Hematopoietic multipotent progenitor cell (in vitro differentiated cells): ENCODE measurements at places on chromosomes 1 and 21. TPM values are rescaled to one million over a fixed set of nuclear protein-coding genes. Genes with fewer than 3 reads are reported as not detected.

FBLIM1 gene
- 0.27 TPM for total RNA-seq

OPRD1 gene
- total RNA-seq, result not detected

RHBDL2 gene
- under 0.01 TPM for total RNA-seq

SAMD13 gene
- 5.7 TPM for total RNA-seq

RAB42 gene
- total RNA-seq, result 1.6 TPM

LINGO4 gene
- total RNA-seq, result under 0.01 TPM

- DNase-seq, result no peak
Measured at GRCh38 chr1:7343882-7344281, 427.2 kb upstream of the VAMP3 start.

DNA sequence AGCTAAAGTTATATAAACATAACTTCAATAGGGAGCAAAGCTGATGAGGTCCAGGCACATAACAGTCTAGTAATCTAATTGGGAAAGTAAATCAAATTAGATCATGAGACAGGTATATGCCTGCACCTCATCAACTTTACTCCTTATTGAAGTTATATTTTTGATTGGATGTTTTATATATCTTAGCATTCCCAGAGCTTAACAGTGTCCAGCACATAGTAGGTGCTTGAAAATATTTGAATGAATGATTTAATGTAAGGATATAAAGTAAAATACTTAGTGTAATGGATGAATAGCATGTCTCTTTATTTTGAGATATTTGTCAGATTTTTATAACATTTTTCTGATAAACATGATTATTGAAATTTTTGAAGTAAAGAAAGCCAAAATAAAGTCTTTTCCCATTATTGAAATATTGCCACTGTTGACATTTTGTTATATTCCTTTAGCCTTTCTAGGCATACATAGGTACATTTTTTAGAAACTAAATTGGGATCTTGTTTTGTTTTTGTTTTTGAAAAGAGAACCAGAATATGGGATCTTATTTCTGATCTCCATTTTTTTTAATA lies 2.8 kb downstream of the CDC7 start:
- no peak for DNase-seq

- DNase-seq, result no peak
Measured at GRCh38 chr1:67201891-67202290, 35.6 kb downstream of the IL23R start.

DNA sequence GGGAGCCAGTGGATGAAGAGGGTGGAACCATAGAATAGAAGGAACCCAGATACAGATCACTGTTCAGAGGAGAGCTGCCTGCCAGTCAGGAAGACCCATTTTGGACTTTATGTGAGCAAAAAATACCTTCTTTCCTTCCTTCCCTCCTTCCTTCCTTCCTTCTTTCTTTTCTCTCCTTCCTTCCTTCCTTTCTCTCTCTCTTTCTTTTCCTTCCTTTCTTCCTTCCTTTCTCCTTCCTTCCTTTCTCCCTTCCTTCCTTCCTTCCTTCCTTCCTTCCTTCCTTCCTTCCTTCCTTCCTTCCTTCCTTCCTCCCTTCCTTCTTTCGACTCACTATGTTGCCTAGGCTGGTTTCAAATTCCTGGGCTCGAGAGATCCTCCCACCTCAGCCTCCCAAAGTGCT lies 22.1 kb upstream of the FMOD start:
- no peak for DNase-seq

DNA sequence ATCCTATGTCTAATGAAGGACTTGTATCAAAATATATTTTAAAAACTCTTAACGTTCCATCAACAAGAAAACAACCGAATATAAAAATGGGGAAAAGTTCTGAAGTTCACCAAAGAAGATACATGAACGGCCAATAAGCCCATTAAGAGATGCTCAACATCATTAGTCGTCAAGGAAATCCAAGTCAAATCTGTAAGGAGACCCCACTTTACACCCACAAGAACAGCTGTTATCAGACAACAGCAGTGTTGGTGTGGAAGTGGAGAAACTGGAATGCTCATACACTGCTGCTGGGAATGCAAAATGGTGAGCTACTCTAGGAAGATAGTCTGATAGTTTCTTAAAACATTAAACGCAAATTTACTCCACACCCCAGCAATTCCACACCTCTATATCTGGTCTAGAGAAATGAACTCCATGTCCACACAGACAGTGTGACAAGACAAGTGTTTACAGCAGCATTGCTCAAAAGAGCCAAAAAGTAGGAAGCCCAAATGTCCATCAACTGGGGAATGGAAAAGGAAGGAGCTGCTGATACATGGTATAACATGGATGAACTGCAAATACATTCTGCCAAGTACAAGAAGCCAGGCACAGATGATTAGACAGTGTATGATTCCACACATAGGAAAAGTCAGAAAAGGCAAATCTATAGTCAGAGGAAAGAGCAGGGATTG lies 18.5 kb downstream of the UBE2G2 start:
- DNase-seq, result no peak

GRCh38 chr1:88985692-88986091 lies 6.7 kb downstream of the KYAT3 start:
- DNase-seq, result no peak

DNA sequence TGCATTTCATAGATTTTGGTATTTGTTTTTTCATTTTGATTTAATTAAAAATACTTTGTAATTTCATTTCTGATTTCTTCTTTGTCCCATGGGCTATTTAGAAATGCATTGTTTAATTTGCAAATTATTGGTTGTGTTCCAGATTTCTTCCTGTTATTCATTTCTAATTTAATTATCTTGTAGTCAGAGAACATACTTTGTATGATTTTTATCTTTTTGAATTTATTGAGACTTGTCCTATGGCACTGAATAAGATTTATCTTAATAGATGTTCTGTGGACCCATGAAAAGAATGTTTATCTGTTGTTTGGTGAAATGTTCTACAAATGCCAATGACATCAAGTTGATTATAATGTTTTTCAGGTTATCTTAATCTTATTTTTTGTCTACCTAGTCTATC lies 16.1 kb upstream of the TRABD2B start:
- no peak for DNase-seq

- no peak for DNase-seq
Measured at GRCh38 chr1:172818841-172819527, 160.1 kb downstream of the FASLG start.

DNA sequence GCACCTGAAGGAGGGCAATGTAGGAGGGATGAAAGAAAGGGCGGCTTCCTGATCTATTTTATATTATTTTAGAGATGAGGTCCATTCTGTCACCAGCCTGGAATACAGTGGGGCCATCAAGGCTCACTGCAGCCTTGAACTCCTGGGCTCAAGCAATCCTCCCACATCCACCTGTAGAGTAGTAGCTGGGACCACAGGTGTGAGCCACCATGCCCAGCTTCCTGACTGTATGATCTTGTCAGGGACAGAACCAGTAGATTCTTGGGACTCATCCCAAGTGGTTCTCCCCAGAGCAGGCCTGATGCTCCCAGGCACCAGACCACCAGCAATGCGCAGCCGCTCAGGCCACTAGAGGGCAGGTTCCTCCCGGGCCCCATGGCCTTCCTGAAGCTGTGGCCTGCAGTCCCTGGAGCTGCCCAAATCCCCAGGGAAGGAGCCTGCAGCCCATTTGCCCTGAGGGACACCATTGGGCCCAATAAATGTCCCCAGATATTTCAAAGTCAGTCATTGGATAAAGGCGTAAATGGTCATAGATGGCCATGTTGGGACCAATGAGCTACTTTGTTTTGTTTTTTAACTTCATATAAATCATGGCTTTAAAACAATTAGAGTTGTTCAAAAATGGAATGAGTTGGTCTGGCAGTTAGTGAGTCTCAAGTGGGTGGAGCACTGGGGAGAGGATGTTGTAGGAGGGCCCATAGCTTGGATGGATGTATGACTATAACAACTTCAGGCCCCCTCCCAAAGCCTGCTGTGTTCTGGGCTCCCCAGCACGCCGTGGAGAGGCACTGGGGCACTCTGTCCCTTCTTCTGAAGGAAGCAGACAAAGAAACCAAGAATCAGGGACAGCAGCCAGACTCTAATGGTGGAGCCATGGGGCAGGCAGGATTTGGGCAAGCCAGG lies 44.7 kb upstream of the GOLT1A start:
- peak; percentile 57 for DNase-seq

- no peak for DNase-seq
Measured at GRCh38 chr1:45968941-45969666, 163.3 kb downstream of the PIK3R3 start.

DNA sequence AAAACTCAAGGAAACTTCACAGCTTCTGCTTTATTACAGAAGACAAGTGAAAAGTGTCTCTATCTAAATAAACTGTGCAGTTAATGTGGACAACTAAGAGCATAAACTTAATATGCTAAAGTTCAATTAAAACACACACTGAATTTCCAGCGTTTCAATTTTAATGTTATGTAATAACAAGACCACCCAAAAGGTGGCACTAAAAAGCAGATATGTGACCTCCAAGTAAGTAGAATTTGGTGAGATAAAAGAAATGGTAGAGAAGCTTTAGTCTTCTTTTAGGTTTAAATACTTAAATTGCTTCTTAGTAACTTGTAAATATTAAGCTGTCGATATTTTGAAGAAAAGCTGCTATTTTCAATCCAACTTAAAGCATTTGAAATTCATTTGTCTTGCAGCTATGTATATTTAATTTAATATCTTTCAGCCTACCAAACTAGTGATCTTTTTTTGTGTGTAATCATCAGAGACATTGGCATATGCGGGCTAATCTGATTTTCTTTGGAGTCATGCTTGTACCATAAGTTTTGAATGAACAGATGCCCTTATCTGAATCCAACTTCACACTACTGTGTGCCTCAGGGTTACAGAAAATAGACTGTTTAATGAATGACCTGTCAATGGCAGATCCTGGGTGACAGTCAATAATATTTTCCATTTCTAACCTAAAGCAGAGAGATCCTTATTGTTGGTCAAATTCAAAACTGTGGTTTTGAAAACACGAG lies 36.5 kb upstream of the ADAMTS1 start:
- DNase-seq, result peak; percentile 9

- no peak for DNase-seq
Measured at GRCh38 chr21:14613486-14614224, 67.5 kb upstream of the SAMSN1 start.

DNA sequence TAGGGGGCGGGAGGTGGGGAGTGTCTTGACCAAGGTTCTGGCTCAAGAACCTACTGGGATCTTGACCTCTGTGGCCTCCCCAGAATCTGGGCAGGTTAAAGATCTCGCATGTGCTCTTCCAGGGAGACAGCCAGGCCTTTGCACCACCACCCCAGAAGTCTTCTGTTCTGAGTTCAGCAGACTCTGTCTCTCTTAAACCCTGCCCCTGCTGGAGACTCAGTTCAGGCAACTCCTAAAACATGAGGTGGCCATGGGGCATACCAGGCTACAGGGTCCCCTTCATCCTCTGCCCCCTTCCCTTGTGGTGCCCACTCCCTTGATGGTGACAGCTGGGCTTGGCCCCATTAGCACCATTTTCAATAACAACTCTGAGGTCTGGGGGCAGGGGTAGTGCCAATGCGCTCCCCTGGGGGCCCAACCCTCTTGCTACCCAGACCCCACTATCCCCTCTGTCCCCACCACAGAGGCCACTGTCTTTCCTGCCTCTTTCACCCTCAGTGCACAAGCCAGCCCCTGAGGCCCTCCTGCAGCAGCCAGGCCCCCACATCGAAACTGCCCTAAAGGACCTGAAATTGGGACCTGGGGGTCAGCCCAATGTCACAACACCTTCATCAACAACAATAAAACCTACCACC lies 132.7 kb upstream of the RUNX3 start:
- no peak for DNase-seq

GRCh38 chr1:175701590-175701989 lies 41.8 kb downstream of the TNR start:
- no peak for DNase-seq

GRCh38 chr1:235328271-235329138 lies at the start of gene GGPS1:
Gene GGPS1, plus strand, starts transcription at chr1:235328570. Its CDS starts 6,695 bp downstream, at chr1:235335265.
- DNase-seq, result peak; percentile 96

GRCh38 chr1:88169139-88169538 lies 514.9 kb upstream of the PKN2 start:
- no peak for DNase-seq

DNA sequence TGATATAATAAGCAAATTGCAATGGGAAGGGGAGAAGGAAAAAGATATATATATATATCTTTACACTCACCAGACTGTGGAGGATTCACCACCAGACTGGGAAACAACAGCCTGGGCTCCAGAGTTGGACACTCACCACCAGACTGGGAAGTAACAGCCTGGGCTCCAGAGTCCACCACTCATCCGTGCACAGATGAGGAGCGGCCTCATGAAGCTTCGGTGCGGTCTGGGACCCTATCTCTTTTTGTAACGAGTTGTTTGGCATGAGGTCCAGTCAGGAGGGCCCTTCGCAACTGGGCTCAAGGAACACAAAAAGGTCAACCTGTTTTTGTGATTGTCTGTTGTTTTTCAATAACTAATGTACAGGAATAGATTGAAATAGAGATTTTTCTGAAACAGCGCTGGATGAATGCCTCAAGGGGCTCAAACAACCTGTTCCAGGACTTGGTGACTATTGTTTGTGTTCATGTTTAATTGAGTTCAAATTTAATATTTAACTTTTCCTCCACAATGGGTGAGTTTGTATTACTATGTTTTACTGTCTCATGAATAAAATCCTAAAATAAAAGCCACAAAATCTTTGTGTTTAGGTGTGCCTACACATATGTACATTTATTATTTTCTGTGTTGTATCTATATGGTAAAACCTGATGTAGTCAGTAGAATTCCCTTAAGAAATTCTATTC lies 40.1 kb downstream of the S100A10 start:
- no peak for DNase-seq

- peak; percentile 70 for DNase-seq
Measured at GRCh38 chr1:30741239-30741894, 16.2 kb downstream of the LAPTM5 start.

DNA sequence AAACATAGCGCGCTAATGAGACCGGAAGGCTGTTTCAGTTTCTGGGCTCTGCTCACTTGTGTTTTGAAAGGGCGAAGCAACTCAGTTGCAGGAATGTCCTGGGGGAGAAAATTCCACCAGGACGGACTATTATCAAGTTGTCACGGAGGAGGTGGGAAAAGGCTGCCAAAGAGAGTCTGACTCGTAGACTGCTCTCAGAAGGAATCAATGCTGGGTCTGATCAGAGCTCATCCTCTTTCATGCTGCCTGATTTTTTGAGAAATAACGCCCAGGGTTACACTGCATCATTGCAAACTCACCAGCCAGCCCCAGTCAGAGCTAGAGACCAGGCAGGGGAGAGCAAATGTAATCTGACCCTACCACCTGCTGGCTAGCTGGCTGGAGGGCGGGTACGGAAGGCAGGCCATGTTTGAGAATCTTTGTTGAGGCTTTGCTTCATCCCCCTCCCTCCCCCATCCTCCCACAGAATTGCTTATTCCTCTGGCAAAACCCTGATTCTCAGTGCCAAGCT lies 36.4 kb upstream of the BCL9 start:
- no peak for DNase-seq

DNA sequence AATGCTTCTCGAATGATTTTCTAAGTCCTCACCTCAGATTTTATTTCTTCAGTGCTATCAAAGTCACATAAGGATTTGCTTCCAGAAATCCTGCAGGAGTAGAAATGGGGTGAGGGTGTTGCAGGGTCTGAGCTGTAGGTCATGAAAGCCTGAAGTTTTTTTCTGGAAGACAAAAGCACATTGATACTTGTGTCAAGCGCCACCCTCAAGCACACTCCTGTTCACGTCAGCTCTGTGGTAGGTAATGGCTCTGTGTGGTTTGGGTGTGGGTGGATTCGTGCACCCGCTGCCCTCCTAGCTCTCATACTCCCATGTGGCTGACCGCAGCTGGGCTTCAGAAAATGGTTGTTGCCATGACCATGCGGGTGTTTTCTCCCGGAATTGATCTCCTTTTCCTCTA lies 39.9 kb downstream of the AKNAD1 start:
- no peak for DNase-seq
